ENCODE measurements at places on chromosomes 12 and 14.

GRCh38 chr14:94601884-94602391, 10.3 kb upstream of the SERPINA3 start:
- no peak for DNase-seq

- peak; percentile 85 for DNase-seq
These were observed 694 bp downstream of the TMBIM6 start for GRCh38 chr12:49741882-49742620.

DNA sequence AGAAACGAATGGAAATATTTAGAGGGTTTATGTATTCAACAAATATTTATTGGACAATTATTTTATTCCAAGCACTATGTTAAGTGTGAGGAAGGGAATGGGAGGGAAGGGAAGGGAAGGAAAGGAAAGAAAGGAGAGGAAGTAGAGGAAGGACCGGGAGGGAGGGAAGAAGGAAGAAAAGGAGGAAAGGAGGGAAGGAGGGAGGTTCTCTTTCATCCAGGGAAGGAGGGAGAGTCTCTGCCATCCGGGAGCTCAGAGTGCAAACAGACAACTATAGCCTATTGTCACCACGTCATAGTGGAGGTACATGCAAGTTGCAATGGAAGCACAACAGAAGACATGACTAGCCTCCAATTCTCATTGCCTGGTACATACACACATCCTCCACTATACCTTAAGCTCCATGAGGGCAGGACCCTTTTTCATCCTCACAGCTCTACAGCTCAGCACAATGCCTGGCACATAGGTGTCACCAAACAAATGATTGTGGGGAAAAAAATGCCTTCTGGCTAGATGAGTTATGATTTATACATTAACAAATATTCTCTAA, 48.1 kb downstream of the DAD1 start:
- no peak for DNase-seq

DNA sequence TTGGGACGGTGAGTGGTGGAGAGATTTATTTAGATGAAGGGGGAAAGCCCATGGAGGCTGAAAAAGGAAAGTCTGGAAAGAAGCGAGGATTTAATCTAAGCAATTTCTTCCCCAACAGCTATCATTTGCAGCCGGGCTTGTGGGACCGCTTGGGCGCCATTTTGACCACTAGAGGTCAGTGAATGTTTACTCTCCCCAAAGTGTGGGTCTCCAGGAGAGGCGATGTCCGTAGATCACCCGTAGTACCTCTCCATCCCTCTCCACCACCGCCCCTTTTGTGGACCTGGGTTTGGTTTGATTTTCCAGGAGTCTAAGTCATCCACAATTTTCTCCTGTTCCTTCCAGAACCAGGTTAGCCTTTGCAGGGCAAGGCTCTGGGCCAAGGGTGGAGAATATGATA, 91.2 kb upstream of the PARP11 start:
- DNase-seq = no peak

- DNase-seq = no peak
These were observed 31.9 kb downstream of the CDKL1 start for GRCh38 chr14:50364792-50365191.

DNA sequence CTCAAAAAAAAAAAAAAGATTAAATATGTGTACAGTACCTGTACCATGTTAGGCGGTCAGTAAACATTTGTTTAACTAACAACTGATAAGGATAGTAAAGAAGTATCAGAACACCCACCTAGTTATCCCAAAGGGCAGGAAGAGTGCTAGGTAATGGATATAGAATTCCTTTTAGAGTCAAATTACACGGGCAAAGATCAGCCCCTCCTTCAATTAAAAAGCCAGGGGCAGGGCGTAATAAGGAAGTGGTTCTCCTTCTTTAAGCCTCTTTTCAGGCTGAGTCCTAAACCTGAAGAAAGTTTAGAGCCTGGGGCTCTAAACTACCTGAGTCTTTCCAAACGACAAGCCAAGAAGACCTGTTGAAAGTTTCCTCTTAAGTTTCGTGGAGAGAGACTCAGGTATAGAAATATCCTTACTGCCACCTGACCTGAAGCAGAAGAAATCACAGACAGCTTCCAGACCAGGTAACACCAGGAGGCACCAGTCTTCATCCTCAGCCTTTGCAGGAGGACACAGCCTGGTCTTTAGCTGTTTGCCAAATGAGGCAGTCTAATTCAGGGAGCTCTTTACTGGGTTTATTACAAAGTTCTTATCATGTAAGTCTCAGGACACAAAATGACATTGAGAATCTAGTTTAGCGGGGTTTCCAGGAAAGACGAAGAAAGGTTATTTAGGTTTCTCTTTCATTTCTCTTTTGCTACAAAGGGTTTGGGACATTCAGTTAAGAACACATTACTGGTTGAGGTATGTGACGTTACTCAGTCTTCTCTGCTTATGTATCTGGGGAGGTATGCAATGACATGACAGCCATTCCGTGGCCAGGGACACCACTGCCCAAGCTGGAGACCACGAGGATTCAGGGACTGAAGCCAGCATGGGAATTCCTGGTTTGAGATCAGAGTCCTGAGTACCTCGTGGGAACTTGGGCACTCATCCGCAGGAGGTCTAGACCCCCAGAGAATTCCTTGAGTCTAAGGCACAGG, at the start of gene BCL2L14:
Gene BCL2L14, plus strand, starts transcription at position 266 of the 983 bp plus-strand sequence. CDS start 8,367 bp downstream, outside the sequence.
- DNase-seq = no peak

GRCh38 chr12:63994704-63995103, 150.2 kb downstream of the SRGAP1 start:
- DNase-seq = no peak

GRCh38 chr12:68011882-68012207, 22.6 kb downstream of the IFNG-AS1 start:
- no peak for DNase-seq

DNA sequence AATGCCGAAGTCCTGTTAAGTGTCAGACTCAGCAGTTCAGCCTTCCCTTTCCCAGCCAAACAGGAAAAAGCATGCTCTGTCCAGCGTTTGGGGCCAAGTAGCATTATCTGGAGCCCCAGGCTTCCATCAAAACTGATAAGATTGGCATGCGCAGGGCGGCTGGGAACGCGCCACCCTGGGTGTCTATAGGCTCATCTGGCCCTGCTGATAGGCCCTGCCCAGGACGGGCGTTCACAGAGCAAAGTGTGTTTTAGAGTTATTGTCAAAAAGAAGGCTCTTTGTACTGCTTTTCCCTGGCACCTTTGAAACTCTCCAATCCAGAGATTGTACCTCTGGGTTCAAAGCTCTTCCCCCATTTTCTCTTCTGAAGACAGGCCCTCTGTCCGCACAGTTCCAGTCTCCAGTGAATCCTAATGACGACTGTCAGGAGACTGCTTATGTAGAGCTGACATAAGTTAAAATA, at the start of gene ART4:
Gene ART4, minus strand, starts transcription at position 102 of the 463 bp plus-strand sequence. CDS start 413 bp downstream, outside the sequence.
- no peak for DNase-seq

DNA sequence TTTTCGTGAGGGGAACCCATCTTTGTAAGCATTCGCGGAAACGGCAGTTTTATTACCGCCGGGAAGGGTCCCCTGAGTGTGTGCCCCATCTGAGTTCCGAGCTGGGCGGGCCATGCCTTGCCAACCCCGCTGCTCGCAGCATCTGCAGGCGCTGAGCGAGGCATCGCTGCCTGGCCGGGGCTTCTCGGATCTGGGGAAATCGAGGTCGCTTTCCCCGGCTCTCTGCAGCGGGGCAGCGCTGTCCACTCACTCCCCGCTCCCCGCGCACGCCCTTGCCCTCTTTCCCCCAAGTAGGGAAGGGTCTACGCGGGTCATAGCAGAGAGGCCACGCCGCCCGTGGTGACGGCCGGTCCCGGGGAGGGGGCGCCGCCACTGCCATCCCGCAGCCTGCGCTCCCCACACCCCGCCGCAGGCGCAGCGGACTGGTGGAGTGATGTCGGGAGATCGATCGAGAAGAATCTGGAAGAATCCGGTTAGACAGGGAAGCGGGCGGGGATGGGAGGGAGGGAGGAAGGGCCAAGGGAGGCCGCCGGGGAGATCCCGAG, 507 bp upstream of the FKBP4 start:
- DNase-seq = no peak

DNA sequence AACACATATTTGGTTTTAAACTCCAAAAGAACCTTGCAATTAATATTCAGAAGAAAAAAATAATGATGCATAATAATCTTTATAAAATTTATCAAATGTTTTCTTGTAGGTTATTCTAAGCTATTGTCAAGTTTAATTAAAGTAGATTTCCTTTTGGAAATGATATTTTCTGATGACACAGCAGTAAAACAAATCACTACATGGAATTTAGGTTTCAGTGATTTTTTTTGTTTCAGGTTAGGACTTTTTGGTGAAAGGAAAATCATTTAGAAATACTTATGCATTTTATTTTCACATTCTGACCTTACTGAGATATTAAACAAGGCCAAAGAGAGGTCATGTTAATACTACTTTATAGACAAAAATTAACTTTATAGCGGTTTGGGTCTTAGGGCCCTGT, 1067.2 kb downstream of the TMTC2 start:
- no peak for DNase-seq

Data from Kasumi-1 (cell line).